ENCODE measurements at places on chromosomes 3 and 15.

GRCh38 chr3:159947220-159947619 is 41.4 kb upstream of the IL12A start:
- DNase-seq = no peak

GRCh38 chr15:90401495-90401894 is 13.5 kb downstream of the IQGAP1 start:
- no peak for DNase-seq

DNA sequence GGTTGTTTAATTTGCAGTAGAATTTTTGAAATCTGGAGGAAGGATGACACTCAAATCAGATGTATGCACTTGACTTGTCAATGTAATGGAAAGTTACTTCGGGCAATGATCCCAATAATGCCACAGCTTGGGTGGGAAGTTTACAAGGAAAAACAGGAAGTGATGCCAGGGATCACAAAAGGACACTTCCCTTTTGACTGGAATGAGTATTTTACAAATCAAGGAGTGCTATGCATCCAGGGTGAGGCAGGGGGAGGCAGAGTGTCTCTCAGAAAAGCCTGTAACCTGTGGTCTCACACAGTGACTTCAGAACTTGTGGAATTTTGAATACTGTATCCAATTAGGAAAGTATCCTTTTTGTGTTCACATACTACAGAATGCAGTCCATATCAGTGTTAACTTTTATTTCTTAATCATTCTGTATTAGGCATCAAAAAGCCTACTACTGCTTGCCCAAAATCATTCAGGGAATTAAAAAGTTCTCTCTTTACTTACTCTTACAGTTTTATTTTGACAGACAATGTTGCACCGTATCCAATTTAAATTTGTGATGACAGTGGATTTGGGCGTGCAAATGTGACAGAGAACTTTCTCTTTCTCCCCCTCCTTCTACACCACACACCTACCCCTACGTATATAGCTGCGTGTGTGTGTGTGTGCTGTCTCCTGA is 445.1 kb downstream of the MECOM start:
- DNase-seq = no peak

GRCh38 chr3:135263331-135263730 is 468.3 kb downstream of the EPHB1 start:
- no peak for DNase-seq

GRCh38 chr3:160982491-160982890 is 122.7 kb downstream of the B3GALNT1 start:
- no peak for DNase-seq

GRCh38 chr3:71201939-71202338 is 381.6 kb downstream of the FOXP1 start:
- DNase-seq = no peak

All from activated CD8-positive, alpha-beta memory T cell treated with anti-CD3 and anti-CD28 coated beads for 24 hours (primary cell).